ENCODE measurements at places on chromosomes 4 and X. TPM values are rescaled to one million over a fixed set of nuclear protein-coding genes. Genes with fewer than 3 reads are reported as not detected.

GPR101 gene
- not detected for total RNA-seq

GPRASP2 gene
- total RNA-seq, result 5.0 TPM

RELL1 gene
- total RNA-seq, result 10.3 TPM

PROM1 gene
- 0.47 TPM for total RNA-seq

SRPX gene
- total RNA-seq, result 7.3 TPM

CENPI gene
- total RNA-seq, result 12.8 TPM
